ENCODE measurements at places on chromosomes 12 and 14.

DNA sequence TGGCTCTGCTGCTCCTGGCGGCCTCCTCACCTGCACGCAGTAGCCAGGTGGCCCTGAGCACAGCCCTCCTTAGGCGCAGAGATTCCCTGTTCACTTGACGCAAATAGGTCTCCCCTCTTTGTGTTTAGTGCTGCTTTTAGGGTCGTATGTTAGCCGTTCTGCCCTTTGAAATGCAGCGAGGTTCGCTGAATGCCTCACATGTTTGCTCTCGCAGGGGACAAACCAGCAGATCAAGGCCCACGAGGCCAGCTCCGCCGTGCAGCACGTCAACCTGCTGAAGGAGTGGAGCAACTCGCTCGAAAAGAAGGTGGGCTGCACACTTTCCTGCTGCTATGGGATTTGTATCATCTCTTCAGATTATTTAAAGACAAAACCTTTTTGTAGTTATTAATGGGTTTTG is 31.4 kb upstream of the AMN start:
- DNase-seq: no peak

DNA sequence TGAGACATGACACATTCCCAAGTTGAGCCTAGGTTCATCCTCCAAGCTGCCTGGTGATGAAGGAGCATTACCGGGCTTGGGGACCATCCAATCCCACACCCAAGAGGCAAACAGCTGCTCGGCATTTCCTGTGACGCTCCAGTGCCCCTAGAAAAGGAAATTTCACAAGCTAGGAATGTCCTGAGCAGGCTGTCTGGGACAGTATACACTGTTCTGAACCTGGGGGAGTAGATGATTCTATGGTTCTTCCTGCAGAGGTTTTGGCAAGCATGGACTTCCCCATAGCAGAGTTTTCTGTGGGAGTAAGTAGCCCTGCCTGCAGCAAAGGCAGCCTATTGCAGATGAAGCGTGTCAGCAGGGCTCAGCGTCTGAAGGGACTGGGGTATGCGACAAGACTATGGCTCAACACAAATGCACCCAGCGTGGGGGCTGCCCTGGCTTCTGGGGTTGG is 47.4 kb upstream of the SRSF5 start:
- peak; percentile 33 for DNase-seq

- DNase-seq: peak; percentile 85
Observed at GRCh38 chr14:42224053-42224888, 617.6 kb downstream of the LRFN5 start.

- DNase-seq: no peak
Observed at GRCh38 chr12:14956024-14956891, 5.1 kb downstream of the ARHGDIB start.

DNA sequence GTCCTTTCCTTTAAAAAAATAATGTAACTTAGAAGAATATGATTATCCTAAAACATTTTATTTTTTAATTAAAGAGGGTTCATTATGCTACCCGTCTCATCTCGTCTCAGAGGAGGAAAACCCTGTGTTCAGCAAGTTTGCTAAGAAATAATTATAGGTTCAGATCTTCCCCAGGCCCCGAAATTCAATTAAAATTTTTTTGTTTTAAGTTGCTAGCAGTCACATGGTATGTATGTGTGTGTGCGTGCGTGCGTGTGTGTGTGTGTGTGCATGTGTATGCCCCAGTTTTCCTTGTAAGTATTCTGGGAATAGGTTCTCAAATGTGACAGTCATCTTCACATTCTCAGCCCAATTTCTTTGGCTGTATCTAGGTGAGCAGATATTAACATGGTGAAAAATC is 86.6 kb upstream of the HOXC13 start:
- no peak for DNase-seq

- DNase-seq: no peak
Observed at GRCh38 chr12:31297572-31298514, 28.1 kb downstream of the SINHCAF start.

- no peak for DNase-seq
Observed at GRCh38 chr12:2745655-2746054, 49.1 kb upstream of the FKBP4 start.

Data from WTC11 (cell line).